ENCODE measurements at places on chromosomes 7 and 10. TPM values are rescaled to one million over a fixed set of nuclear protein-coding genes. Genes with fewer than 3 reads are reported as not detected.

DNA sequence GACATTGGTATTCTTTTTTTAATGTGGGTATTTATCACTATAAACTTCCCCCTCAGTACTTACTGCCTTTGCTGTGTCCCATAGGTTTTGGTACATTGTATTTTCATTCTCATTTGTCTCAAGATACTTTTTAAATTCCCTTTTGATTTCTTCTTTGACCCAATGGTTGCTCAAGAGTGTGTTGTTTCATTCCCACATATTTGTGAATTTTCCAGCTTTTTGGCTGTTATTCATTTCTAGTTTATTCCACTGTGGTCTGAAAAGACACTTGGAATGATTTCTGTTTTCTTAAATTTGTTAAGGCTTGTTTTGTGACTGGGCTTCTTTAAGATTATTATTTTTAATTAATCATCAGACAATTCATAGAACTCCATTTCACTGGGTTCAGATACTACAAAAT, 105.0 kb downstream of the EPC1 start:
- DNase-seq = no peak

DNA sequence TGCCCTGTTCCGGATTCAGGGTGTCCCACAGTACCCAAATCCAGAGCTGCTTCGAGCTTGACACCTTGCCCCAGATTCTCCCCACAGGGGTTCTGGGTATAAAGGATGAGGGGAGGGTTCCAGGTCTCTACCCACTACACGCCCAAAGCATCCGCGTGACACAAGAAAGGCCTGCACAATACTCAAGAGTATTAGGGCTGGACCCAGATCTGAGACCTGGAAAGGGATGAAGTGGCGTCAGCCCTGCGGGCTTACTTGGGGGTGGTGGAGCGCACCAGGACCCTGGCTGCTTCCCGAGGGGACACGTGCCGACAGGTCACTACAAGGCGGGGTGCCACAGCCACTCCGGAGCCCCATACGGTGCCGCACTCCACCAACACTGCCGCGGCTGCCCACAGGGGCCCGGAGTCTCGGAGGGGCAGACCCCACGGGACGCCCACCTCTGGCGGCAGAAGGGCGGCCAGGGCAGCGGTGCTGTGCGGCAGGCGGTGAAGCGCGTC, 1.3 kb downstream of the TYSND1 start:
- DNase-seq = no peak

DNA sequence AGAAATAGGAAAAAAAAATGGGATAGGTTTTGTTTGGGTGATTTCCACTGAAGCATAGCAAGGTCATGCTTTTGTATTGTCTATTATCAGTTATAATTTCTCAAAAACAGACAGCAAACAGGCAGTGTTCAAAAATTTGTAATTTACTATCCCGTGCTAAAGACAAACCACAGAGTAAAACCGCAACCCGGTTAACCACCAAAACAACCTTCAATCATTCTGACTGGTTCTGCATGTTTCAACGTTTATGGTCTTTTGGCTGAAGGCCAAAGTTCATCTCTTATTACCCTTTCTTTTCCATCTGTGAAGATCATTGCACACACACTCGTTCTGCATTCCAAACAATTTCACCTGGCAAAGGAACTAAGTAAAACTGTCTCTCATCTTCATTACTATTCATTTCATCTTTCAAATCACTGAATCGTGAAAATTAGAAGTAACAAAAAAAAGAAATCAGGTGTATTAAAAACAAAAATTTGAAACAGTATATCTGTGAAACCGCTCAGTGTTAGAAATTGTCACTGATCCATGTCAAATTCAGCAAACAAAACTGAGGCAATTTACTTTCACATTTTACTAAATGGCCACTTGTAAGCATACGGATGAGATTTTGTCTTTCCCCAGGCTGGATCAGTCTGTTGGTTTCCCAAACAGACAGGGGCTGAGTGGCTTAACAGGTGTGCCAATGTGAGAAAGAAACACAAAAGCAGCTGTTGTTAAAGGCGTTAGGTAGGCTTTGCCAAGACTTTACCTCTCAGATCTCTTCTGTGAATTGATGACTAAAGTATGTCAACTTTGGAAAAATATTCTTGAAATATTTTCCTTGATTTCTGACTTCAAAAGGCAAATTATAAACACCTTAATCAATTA, 539.6 kb downstream of the CNTNAP2 start:
- DNase-seq = no peak

SLC16A9 gene
- total RNA-seq = 0.07 TPM

ZDHHC16 gene
- 46.3 TPM for total RNA-seq

DNA sequence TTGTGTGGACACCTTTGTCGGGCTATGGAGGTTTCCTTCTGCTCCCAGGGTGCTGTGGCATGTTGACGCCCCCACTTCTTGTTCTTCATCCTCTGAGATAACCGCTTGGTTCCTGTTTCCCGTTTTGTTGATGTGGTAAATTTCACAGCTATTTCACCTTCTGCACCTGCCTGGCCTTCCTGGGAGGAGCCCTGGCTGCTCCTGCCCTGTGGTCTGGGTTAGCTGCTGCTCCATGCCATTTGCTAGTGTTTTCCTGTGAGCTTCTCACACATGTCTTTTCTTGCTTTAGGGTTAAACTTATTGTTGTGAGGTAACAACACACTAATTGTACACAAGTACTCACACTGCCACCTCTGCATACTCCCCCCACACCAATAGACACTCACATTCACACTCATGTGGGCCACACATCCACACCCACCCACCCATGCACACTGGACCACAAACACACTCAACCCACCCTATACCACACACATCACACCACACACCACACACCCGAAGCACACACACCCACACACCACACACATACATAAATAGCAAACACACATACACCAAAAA, 46.5 kb upstream of the MSMB start:
- DNase-seq = no peak

DNA sequence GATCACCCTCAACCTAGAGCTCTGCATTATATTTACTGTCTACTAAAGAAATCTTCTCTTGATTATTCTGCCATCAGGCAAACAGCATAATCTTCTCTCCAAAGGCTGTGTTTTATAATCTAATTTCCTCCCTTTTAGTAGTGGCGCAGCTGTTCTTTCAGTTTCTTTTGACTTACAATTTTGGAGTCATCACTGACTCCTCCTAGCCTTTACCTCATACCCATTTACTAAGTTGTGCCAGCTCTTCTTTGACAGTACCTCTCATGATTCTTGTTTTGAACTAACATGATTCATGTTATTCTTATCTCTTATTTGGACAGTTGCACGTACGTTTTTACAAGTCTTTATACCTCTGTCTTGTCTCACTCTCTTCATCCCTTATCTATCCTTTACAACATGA, 113.0 kb downstream of the FOXP2 start:
- no peak for DNase-seq

SUN3 gene
- not detected for total RNA-seq

GPR26 gene
- total RNA-seq = not detected
